ENCODE measurements at places on chromosomes 2 and 18. TPM values are rescaled to one million over a fixed set of nuclear protein-coding genes. Genes with fewer than 3 reads are reported as not detected.

- H3K27ac ChIP-seq, result no peak overlapping the region
- H3K27me3 ChIP-seq, result peaks cover 10% of the 10 kb centered on the region
- DNase-seq, result no peak
- H3K4me1 ChIP-seq, result no peaks in the 10 kb centered on the region
- H3K4me3 ChIP-seq, result no peak overlapping the region
- no peaks in the 10 kb centered on the region for H3K36me3 ChIP-seq
These were observed 121.0 kb downstream of the MYO3B start for GRCh38 chr2:170298861-170299429.

GRCh38 chr2:164764996-164765395 lies 76.6 kb downstream of the COBLL1 start:
- no peaks in the 10 kb centered on the region for H3K27me3 ChIP-seq
- no peak overlapping the region for H3K4me3 ChIP-seq
- H3K27ac ChIP-seq, result no peak overlapping the region
- no peaks in the 10 kb centered on the region for H3K36me3 ChIP-seq
- no peak for DNase-seq

- H3K27me3 ChIP-seq, result no peaks in the 10 kb centered on the region
- H3K4me3 ChIP-seq, result no peak overlapping the region
- no peak overlapping the region for H3K27ac ChIP-seq
These were observed 51.7 kb downstream of the PDCL3 start for GRCh38 chr2:100614455-100615000.

GRCh38 chr2:3432693-3433338 lies 53.3 kb downstream of the TRAPPC12 start:
- no peak overlapping the region for H3K4me3 ChIP-seq
- no peaks in the 10 kb centered on the region for H3K27me3 ChIP-seq
- DNase-seq, result no peak
- H3K27ac ChIP-seq, result peak overlapping the region; percentile 79
- peaks cover 26% of the 10 kb centered on the region for H3K4me1 ChIP-seq

- DNase-seq, result no peak
- peak overlapping the region; percentile 89 for H3K4me3 ChIP-seq
- peaks cover 5% of the 10 kb centered on the region for H3K27me3 ChIP-seq
- peaks cover 40% of the 10 kb centered on the region for H3K4me1 ChIP-seq
These were observed 463 bp downstream of the HS1BP3 start for GRCh38 chr2:20650393-20650876.

DNA sequence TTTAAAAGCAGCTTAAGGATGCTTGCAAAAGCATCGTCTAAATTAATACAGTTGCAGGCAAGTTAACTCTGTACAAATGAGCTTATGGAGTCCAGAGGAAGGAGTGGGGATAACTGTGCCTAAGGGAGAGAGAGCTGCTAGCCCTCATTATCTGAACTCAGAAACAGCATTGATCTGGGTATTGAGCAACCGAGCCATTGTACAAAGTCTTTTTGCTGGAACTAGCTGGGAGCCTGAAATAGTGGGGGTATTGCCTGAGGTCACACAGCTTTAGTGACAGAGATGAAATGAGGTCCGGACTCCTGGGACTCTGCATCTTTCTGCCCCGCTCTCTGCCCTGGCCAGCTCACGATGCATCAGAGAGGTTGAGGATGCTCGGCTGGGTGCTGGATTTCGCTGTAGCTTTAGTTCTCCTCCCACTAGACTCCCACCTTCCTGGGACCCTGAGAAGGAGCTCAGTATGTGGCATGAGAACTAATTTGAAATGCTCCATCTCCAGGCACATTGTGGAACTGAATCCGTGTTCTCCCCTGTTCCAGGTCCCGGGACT lies 67.5 kb upstream of the ATG16L1 start:
- DNase-seq, result no peak
- H3K4me3 ChIP-seq, result no peak overlapping the region
- H3K4me1 ChIP-seq, result no peaks in the 10 kb centered on the region
- peaks cover 12% of the 10 kb centered on the region for H3K36me3 ChIP-seq
- H3K27ac ChIP-seq, result no peak overlapping the region

DNA sequence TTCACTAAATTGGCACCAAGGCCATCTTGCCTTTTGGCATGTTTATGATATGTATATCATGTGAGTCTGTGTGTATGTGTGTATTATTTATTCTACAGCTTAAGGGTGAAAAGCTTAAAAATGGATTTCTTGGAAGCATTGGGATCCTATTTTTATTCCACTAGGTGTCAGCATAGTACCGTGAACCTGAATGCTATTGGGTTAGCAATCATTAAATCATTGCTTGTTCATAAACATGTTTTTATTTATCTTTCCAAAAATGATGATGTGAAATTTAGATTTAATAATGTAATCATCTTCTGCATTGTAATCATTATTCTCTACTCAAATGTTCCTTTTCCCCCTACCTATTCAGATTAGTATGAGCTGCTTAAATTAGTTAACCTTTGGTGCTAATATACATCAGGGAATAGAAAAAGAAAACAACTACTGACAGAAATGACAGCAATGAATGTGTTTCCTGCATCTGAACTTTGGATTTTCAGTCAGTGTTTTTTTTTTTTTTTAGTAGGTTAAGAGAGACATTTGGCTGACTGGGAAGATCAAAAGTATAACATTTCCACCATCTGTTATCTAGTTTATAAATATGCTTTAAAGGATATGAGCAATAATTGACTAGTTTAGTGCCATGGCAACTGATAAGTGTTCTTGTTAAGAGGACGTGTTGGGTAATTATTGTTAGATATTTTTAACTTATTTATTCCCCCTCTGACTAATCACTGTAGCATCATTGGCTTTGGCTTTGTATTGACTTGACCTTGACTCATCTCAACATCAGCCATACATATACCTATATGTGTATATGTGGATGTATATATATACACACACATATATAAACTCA lies 14.1 kb upstream of the ZSWIM2 start:
- H3K4me3 ChIP-seq, result no peak overlapping the region
- no peaks in the 10 kb centered on the region for H3K36me3 ChIP-seq
- peaks cover 4% of the 10 kb centered on the region for H3K4me1 ChIP-seq
- no peak overlapping the region for H3K27ac ChIP-seq
- no peak for DNase-seq

- H3K4me1 ChIP-seq, result peaks cover 16% of the 10 kb centered on the region
- H3K27ac ChIP-seq, result peak overlapping the region; percentile 47
- no peaks in the 10 kb centered on the region for H3K27me3 ChIP-seq
- H3K36me3 ChIP-seq, result no peaks in the 10 kb centered on the region
- H3K4me3 ChIP-seq, result no peak overlapping the region
These were observed 10.4 kb downstream of the SERPINB12 start for GRCh38 chr18:63552581-63552980.

DNA sequence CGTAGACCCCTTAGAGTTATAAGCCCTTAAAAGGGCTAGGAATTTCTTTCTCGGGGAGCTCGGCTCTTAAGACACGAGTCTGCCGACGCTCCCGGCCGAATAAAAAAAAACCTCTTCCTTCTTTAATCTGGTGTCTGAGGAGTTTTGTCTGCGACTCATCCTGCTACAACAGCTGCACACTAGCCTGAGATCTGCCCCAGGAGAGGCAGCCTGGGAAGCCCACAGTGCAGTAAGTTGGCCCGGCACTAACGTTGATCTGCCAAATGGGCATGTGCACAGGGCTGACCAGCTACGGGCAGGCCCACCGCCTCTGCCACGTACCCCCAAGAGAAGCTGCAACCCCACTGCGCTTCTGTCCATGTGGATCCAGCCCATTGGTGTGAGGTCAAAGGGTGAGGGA lies 8.4 kb upstream of the LIMS2 start:
- no peaks in the 10 kb centered on the region for H3K27me3 ChIP-seq
- H3K27ac ChIP-seq, result no peak overlapping the region
- H3K4me3 ChIP-seq, result no peak overlapping the region
- H3K36me3 ChIP-seq, result no peaks in the 10 kb centered on the region
- DNase-seq, result no peak

DNA sequence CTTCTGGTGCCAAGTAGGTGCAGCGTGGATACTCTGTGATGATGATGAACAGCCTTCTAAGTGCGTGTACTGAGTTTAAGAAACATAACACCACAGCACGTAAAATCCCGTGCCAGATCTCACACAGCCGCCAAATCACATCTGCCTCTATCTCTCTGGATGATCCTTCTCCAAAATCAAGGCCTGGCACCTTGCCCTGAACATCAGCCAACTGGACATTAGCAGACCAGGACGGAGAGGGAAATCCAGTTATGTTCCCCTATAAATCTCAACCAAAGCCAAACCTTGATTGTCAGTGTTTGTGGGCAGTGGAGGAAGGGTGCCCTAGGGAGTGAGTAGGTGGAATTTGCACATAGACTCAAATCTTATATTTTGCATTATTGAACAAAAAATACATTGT lies 164.3 kb downstream of the MIB1 start:
- no peak overlapping the region for H3K27ac ChIP-seq
- DNase-seq, result no peak
- no peak overlapping the region for H3K4me3 ChIP-seq
- H3K27me3 ChIP-seq, result no peaks in the 10 kb centered on the region

Gene MC4R
- not detected for total RNA-seq

Gene SERPINB13
- not detected for total RNA-seq

Gene VWA3B
- 0.52 TPM for total RNA-seq

Gene FAM228A
- total RNA-seq, result 0.11 TPM

Gene KCNJ3
- total RNA-seq, result 4.2 TPM

Gene B3GNT7
- 2.4 TPM for total RNA-seq

Measured in left ventricle myocardium inferior (tissue), 1 donor.